ENCODE measurements at places on chromosomes 7 and 10.
A peak's percentile ranks its signal among the peaks of the same experiment; 100 is the strongest.

DNA sequence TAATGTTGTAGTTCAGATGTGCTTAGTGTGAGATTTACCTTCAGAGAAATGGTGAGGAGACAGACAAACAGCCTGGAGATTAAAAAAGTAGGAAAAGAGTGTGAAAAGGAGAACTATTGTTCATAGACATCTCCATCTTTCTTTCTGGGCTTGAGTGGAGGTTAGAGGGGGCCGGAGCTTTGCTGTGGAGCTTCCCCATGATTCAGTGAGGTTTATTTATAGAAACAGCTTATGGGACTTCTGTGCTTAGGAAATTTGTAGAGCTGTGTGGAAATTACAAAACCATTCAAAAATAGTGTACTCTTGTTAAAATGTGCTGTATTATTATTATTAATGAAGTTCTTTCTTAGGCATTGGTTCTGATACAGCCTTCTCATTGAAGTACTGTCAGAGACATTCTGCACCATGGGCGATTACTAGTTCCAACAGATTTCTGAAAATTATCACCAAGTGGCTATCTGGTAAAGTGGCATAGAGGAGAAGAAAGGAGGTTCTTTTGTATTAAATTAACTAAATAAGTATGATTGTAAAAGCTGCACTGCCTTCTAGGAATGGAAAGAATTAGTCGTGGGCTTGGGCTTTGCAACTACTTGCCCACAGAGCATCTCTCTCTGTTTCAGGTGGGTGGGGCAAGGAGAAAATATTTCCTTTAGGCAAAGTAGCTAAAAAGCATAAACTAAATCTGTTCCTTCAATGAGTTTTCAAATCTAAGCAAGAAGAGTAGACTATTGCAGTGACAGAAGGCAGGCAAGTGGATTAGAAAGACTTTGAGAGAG, 8.7 kb upstream of the TCAF1 start:
- DNase-seq = no peak

GRCh38 chr10:26821699-26822570, 38.8 kb downstream of the ABI1 start:
- DNase-seq = no peak

- DNase-seq = no peak
Observed at GRCh38 chr7:28595801-28596200, 183.5 kb downstream of the CREB5 start.

- no peak for DNase-seq
Observed at GRCh38 chr7:105136221-105136620, 122.2 kb downstream of the KMT2E start.

GRCh38 chr10:58189269-58189668, 78.4 kb downstream of the IPMK start:
- no peak for DNase-seq

DNA sequence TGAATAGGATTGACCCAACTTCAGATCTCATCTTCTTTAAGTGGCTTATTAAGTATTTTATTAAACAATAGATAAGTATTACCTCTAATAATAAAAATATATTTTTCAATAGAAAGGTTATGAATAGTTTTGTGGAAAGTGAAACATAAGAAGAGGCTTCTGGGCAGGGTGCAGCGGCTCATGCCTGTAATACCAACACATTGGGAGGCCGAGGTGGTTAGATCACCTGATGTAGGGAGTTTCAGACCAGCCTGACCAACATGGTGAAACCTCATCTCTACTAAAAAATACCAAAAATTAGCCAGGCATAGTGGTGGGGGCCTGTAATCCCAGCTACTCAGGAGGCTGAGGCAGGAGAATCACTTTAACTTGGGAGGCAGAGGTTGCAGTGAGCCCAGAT, 26.5 kb downstream of the GPR85 start:
- no peak for DNase-seq

DNA sequence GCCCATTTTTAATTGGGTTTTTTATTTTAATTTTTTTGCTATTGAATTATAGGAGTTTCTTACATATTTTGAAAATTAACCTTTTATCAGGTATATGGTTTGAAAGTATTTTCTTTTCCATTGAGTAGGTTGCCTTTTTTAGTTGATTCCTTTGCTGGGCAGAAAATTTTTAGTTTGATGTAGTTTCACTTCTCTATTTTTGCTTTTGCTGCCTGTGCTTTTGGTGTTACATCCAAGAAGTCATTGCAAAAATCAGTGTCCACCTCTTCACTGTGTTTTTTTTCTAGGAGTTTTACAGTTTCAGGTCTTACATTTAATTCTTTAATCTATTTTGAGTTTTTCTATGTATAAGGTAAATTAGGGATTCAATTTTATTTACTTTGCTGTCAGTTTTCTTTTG, 129.8 kb upstream of the FERD3L start:
- no peak for DNase-seq

- no peak for DNase-seq
Observed at GRCh38 chr10:110306452-110306768, 1.7 kb upstream of the SMNDC1 start.

DNA sequence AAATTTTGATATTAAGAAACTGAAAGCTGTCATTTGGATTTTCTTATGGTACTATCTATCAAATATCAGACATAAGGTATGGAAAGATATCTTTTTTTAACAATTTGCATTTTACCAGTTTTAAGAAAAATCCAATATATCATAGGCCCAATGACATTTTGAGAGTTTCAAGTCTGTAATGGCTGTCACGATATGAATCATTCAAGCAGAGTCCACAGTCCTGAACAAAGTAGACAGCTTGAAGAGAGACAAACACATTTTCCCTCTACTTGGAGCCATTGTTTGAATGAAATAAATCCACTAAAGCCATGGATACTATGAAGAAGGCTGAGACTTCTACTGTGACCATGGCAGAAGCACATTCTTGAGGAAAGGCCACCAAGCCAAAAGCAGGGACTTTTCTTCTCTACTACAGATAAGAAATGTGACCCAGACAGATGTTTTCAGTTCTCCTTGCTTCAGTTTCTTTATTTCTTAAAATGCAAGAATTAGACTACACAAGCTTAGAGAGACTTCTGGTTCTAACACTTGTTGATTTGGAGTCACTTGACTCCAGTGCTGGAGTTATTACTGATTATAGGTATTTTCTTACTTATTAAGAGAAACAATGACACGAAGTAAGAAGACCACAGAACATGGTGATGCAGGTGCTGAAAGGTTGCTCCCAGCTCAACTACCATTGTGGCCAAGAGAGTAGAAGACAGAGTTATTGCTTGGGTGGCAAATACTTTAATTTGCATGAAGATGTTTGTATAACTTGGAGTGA, 429.1 kb downstream of the KIF20B start:
- no peak for DNase-seq

DNA sequence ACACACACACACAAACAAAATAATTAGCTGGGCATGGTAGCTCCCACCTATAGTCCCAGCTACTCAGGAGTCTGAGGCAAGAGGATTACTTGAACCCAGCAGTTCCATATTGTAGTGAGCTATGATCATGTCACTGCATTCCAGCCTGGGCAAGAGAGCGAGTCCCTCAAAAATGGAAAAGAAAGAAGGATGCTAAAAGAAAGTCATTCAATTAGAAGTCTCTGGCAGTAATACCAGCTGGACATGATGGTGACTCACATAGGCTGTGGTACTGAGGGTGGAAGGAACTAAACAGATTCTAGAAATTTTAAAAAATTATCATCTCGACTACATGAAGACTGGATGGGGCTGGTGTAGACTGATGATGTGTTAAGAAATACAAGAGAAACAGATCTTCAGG, 385.3 kb downstream of the ETV1 start:
- no peak for DNase-seq

GRCh38 chr10:110994406-110995086, 75.1 kb downstream of the SHOC2 start:
- no peak for DNase-seq

DNA sequence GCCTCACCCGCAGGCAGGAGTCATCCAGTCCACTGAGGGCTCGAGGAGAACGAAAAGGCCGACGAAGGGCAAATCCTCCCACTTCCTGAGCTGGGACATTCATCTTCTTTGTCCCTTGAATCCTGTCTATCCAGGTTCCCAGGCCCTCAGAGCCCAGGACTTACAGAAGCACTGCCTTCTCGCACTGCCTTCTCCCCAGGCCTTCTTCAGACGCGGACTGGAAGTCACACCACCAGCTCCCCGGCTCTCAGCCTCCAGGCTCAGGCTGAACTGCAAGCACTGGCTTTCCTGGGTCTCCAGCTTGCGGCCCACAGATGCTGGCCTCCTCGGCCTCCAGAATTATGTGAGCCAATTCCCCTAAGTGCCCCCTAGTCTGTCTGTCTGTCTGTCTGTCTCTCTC, 6.4 kb upstream of the MMP21 start:
- DNase-seq = no peak

DNA sequence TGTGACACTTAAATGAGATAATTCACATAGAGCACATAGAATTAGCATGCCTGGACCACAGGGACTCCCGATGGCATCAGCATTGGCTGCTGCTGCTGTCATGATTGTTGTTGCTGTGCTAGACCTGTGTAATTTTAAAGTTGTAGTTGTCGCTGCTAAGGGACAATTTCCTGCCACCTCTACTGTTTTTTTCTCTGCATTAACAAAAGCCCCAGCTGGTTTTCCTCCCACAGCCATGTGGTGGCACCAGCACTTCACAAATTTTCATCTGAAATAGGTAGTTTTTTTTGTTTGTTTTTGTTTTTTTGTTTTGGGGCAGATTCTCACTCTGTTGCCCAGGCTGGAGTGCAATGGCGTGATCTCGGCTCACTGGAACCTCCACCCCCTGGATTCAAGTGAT, 25.4 kb upstream of the PRXL2A start:
- peak; percentile 25 for DNase-seq

GRCh38 chr10:69576334-69577011, 3.3 kb upstream of the NEUROG3 start:
- no peak for DNase-seq

- no peak for DNase-seq
Observed at GRCh38 chr10:130141038-130141437, 4.8 kb downstream of the GLRX3 start.

GRCh38 chr10:110786172-110786571, 85.6 kb upstream of the PDCD4 start:
- DNase-seq = no peak

- no peak for DNase-seq
Observed at GRCh38 chr10:72170733-72171132, 45.1 kb upstream of the ANAPC16 start.

DNA sequence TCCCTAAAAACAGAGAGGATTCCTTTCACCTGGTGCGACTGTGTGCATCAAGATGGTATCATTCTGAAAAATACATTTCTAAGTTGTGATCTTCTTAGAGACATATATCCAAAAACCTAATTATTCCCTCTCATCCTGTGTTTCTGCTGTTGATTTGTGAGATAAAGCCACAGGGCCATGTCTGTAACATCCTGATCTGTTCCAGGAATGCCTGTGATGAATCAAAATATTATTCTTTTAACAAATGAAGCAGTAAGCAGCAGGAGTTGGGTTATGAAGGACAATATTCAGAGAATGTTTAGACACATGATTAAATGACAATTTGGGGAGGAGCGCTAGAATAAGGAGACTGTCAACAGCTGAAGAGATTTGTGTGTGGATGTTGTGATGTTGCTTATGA, 731.4 kb downstream of the KCNMA1 start:
- DNase-seq = no peak

- no peak for DNase-seq
Observed at GRCh38 chr10:121221072-121221471, 369.9 kb downstream of the WDR11 start.

- no peak for DNase-seq
Observed at GRCh38 chr10:118148247-118148646, 101.5 kb upstream of the RAB11FIP2 start.

GRCh38 chr7:34902182-34902581, 135.1 kb downstream of the DPY19L1 start:
- no peak for DNase-seq

DNA sequence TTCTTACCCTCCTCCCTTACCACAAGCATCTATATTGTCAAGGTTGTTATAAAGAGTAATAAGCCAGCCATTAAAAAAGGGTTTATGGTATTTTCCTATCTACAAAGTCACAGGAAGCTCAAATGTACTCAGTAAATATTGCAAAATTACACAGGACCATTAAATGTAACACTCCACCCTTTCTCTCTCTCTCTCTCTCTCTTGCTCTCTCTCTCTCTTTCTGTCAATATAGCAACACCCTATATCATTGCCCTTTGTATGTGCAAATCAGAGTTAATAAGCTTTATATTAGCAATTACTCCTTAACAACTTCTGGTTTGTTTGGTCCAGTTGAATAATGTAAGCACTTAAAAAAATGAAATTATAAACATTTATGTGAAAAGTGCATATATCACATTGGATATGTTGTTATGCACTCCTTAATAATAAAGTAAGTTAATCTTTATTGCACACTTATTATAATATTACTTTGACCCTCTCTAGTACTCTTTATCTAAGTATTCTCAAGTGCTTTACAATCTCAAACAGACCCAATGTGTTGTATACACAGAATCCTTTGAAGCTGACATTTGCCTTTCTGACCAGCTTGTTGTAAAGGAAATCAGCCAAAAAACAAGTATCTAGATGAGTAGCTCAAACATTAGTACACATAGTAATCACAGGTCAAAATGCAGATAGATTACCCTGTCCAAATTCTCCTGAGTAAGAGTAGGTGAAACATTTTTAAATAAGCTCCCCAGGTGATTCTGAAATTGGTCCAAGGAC, 93.2 kb downstream of the CFTR start:
- no peak for DNase-seq

All from BE2C (cell line).